ENCODE measurements at places on chromosomes 1 and 21.

- no peak for DNase-seq
Measured at GRCh38 chr1:47805018-47805417, 192.2 kb downstream of the TRABD2B start.

GRCh38 chr1:87586501-87586900, 257.8 kb downstream of the LMO4 start:
- no peak for DNase-seq

DNA sequence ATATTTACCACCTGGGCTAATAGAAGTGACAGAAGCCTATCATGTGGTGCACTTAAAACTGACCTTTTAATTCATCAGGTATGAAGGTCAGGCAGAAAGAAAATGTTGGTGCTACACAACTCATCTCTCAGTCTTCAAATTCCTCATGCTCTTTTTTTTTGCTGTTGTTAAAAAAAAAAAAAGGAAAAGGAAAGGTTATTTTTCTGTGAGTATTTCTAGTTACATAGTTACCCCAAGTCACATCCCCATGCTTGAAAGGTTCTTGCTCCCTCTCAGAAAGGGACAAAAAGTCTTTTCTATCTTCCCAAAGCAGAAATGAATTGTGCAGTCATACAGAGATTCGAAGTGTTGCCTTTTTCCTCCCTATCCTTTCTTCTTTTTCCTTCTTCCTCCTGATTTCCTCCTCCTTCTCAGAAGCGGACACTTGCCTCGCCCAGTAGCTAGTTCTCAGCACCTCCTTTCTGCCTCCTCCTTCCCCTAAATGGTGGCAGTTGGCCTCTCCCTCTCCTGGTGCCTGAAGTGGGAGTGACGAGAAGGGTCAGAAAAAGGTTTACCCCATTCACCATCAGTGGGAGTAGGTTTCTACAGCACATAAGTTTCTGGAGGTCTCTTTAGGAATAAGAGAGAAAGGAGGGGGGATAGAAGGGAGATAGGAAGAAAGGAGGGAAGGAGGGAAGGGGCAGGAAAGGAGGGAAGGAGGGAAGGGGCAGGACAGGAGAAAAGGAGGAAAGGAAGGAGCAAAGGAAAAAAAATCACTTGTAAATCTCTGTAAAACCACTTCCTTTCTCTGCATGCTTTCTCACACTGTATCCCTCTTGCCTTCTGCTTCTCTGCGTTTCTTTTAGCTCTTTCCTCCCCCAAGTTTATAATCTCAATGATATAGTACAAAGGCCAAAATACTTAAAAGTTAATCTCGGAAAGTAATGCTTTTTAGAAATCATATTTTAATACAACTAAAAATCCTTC, 20.4 kb upstream of the C1orf105 start:
- DNase-seq = no peak

DNA sequence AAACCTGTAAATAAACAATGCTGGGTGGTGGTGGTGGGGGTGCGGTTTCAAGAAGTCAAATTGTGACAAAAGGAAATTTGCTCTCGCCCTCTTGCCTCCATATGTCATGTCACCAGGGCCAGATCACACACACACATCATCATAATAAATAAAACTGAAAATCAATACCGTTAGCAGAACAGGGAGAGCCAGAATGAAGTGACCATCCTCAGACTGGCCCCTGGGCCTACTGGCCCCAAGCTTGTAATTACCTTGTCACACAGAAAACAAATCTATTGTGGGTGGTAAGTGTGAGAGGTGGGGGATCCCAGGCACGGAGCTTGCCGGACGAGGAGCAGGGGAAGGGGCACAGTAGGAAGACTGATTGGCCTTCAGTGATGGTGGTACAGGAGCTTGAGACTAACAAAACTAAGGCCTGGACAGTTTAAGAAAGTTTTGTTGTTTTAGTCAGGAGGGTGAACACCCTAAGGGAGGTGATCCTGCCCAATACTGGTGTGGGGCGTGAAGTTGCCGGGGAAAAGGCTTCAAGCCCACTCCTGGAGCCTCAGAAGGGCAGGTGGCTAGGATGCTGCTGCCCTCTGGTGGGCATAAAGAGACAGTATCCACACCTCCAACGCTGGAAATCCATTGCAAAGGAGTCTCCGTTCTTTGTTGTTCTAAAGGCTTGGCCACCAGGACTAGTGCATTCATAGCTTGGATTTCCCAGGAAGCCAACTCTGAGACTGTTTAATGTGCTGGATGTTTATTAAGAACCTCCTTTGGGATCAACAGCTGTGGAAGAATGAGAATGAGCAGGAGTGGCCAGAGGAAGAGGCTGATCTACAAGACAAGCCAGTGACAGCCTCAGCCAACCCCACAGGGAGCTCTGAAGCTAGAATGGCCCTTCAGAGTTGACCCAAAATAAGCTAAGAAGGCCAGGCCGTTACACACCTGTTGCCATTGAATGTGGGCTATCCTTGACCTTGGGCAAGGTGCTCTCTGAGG, 8.1 kb upstream of the C1orf216 start:
- peak; percentile 22 for DNase-seq

DNA sequence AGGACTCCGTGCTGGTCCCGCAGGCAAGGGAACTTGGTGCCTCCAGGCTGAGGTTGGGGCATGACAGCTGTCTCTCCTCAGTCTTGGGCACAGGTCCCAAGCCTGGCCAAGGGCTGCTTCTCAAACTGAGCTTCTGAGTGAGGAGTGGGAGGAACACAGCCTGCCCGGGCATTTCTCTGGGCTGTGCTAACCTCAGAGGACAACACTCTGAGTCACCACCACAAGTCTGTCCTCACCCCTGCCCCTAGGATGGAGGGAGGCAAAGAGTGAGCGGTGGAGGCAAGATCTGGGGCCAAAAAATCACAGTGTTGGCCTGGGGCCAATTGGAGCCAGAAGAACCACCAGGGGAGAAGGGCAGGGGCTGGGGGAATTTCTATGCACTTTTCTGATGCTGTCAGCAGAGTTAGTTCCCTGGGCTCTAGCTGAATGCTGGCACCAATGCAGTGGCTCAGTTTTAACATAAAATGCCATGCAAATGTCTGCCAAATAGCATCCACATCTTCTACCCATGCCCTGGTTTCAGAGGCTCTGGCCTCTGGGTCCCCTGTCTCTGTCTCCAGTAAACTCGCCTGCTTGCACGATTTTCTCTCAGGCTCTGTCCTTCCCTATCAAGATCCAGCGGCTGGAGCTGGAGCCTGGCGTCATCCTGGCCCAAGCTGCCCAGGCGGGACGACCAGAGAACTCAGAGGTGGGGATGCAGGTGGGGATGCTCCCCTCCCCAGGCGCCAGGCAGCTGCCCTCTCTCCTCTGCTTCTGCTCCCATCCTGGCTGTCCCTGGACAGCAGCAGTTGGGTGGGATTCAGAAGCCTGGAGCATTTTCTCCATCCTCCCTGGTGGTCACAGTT, 11.0 kb upstream of the CDK18 start:
- DNase-seq = no peak

DNA sequence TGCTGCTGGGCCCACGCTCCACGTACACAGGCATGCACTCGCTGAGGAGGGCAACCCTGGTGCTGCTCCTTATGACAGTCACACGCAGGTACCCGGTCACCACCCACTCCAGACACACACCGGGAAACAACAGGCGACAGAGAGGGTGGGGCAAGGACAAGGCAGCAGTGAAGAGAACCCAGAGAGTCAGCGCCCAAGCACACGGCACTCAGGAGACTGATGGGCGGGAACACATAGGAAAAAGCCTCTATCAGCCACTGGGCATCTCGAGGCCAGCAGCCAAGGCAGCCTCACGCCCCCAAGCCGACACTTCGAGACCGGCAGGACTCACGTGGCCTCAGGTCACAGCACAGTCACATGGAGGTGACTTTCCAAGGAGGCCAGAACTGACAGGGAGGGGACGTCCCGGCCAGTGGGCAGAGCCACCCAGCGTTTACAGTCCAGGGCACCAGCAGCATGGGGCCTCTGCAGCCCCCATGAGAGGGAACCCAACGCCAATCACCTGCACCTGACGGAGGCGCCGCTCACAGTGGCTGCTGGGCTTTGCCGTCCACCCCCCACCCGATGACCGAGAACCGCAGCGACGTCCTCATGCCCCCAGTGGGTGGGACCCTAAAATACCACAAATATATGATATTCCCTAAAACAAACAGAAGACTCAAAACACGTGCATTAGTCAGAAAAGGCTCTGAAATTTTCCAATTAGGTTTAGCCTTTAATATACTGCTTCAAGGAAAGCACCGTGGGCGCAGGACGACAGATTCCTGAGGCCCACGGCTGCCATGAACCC, 19.7 kb downstream of the PTTG1IP start:
- no peak for DNase-seq

- DNase-seq = no peak
Measured at GRCh38 chr1:173300061-173301044, 93.2 kb upstream of the TNFSF4 start.

GRCh38 chr1:5720484-5720883, 271.7 kb downstream of the NPHP4 start:
- DNase-seq = no peak

GRCh38 chr1:43499898-43500297, 30.8 kb upstream of the PTPRF start:
- DNase-seq = no peak

DNA sequence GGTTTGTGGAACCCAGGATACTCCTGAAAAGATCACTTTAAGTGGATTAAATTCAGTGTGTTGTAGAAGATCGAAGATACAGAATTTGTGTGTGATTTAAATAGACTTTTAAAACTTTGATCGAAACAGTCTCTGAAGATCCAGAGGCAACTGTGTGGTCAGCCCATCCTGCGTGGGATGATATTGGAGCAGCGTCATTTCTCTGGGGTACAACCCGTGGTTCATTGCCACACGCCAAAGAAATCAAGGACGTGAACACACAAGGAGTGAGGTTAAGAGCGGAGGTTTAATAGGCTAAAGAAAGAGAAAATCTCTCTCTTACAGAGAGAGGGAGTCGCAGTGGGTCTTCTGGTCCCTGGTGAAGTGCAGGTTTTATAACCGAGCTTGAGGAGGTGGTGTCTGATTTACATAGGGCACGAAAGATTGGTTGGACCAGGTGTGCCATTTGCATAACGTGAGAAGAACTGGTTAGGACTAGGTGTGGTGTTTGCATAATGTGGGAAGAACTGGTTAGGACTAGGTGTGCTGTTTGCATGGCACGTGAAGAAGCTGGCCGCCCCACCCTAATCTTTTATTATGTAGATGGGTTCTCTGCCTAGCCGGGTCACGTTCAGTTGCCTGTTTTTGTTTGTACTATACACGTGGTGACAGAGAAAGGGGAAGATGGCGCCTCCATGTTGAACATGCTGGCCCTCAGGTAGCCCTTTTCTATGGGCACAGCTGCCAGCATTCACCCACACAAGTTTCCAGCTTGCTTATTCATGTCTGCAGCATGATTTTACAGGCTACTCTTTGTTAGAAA, 82.3 kb downstream of the ADSS2 start:
- DNase-seq = no peak

GRCh38 chr1:173628888-173629287, 6.2 kb upstream of the TEX50 start:
- no peak for DNase-seq

GRCh38 chr1:220123066-220123465, 29.1 kb downstream of the IARS2 start:
- DNase-seq = no peak

GRCh38 chr1:232902774-232903350, 47.5 kb upstream of the NTPCR start:
- DNase-seq = no peak

DNA sequence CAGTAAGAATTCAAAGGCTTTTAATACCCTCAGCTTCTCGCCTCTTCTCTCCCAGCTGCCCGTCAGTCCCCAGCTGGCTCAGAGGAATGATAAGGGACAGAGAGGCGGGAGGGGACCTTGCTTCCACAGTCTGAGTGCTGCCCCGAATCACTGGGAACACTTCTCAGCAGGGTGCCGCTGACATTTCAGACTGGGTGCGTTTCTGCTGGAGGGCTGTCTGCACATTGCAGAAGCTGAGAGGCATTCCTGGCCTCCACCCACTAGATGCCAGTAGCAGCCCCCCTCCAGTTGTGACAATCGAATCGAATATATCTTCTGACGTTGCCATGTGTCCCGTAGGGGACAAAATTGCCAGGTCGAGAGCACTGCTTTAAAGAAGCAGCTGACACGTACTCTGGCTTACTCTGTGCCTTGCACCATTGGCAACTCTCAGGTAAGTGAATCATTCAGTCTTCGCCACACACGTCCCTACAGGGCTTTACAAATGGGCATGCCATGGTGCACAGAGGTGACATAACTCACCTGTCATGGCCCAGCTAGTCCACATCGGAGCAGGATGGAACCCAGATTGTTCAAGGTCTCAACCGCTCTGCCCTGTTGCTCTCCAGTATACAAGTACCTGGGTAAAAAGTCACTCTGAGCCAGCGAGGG, 23.9 kb downstream of the CTNNBIP1 start:
- DNase-seq = no peak

DNA sequence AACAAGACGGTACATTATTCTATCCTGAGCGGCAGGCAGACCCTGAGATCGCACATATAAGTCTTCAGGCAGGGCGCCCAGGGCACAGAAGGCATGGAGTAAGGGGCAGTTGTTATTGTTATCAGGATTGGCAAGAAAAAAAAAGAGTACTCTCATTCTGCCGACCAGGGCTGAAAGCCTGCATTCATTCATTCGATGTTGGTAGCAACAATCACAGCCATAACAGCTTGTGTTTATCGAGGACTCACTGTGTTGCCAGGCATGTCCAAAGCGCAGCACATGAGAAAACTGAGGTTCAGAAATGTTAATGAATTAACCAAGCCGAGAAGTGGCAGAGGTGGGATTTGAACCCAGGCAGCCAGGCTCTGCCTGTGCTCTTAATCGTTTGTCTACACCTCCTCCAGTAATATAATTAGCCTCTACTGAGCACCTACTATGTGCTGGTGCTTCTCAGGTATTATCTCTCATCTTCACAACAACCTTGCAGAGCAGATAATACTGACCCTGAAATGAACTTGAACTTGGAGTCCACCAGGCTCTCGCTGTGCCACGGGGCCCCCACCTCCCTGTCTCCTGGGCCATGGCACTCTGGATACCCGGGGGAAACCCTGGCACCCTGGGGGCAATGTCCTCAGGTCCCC, 56.2 kb downstream of the TAS1R2 start:
- DNase-seq = no peak

- no peak for DNase-seq
Measured at GRCh38 chr1:160344936-160345335, 1.8 kb downstream of the NCSTN start.

DNA sequence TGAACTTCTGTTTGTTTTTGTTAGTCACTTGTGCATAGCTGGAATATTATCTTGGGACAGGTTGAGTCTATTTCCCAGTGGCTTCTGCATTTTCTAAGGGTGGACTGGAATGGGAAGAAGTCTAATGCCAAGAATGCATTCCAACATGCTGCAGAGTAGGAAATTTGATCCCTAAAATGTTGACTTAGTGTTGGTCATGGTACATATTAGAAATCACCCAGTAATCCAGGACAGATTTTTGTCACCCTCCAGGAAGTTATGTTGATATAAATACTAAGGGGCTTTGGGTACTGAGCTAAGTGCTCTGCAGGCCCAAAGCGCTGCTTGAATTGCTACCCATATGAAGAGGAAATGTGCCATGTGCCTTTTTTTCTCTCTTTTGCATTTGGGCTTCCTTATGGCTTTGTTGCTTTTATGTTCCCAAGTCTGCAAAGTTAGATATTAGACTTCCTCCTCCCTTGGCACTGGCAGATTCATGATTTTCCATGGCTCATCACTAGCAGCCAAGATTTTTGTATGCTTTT, 10.0 kb downstream of the ARID1A start:
- no peak for DNase-seq
